ENCODE measurements at places on chromosomes 5 and 9. TPM values are rescaled to one million over a fixed set of nuclear protein-coding genes. Genes with fewer than 3 reads are reported as not detected.

The ANXA1 gene
- 67.4 TPM for total RNA-seq

The FCN2 gene
- total RNA-seq, result not detected

The PAEP gene
- not detected for total RNA-seq

The LCN1 gene
- not detected for total RNA-seq

The LVRN gene
- 0.58 TPM for total RNA-seq

The CNTFR gene
- 2.4 TPM for total RNA-seq

The CCDC192 gene
- total RNA-seq, result not detected

The ARAP3 gene
- total RNA-seq, result 6.2 TPM

The PCDHGB6 gene
- 4.0 TPM for total RNA-seq

GRCh38 chr5:15495026-15495425, 5.0 kb upstream of the FBXL7 start:
- no peak overlapping the region for H3K27ac ChIP-seq
- DNase-seq, result no peak
- peaks cover 10% of the 10 kb centered on the region for H3K4me1 ChIP-seq
- H3K4me3 ChIP-seq, result no peak overlapping the region
- no peaks in the 10 kb centered on the region for H3K36me3 ChIP-seq

- H3K27me3 ChIP-seq, result no peaks in the 10 kb centered on the region
- H3K36me3 ChIP-seq, result no peaks in the 10 kb centered on the region
- no peak overlapping the region for H3K27ac ChIP-seq
Observed at GRCh38 chr5:6889030-6889429, 175.8 kb downstream of the TENT4A start.

DNA sequence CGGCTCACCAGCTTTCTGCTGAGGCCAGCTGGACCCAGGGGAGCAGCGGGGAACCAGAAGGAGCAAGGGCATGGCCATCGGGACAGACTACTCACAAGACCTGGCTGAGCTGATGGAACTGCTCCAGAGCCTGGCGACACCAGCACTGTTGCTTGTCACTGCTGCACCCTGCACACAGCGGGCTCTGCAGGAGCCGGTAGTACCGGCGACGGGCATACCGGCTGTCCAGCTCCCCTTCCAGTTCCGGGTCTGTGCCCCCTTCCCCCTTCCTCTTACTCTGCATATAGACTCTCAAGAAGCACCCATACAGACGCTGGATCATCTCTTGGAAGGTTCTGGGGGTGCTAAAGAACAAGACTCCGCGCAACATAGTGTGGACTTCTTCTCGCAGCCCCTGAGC, 974 bp downstream of the ANAPC2 start:
- peak overlapping the region; percentile 98 for H3K4me3 ChIP-seq
- DNase-seq, result no peak
- H3K4me1 ChIP-seq, result peaks cover 35% of the 10 kb centered on the region
- no peak overlapping the region for H3K27ac ChIP-seq

GRCh38 chr5:16750445-16750844, 133.6 kb upstream of the RETREG1 start:
- no peaks in the 10 kb centered on the region for H3K4me1 ChIP-seq
- no peaks in the 10 kb centered on the region for H3K27me3 ChIP-seq
- H3K36me3 ChIP-seq, result peaks cover 3% of the 10 kb centered on the region
- no peak overlapping the region for H3K4me3 ChIP-seq
- DNase-seq, result no peak
- no peak overlapping the region for H3K27ac ChIP-seq

GRCh38 chr5:58239731-58240130, 220.2 kb downstream of the PLK2 start:
- DNase-seq, result no peak
- H3K4me1 ChIP-seq, result no peaks in the 10 kb centered on the region
- no peaks in the 10 kb centered on the region for H3K36me3 ChIP-seq
- H3K27me3 ChIP-seq, result no peaks in the 10 kb centered on the region
- H3K4me3 ChIP-seq, result no peak overlapping the region
- H3K27ac ChIP-seq, result no peak overlapping the region

DNA sequence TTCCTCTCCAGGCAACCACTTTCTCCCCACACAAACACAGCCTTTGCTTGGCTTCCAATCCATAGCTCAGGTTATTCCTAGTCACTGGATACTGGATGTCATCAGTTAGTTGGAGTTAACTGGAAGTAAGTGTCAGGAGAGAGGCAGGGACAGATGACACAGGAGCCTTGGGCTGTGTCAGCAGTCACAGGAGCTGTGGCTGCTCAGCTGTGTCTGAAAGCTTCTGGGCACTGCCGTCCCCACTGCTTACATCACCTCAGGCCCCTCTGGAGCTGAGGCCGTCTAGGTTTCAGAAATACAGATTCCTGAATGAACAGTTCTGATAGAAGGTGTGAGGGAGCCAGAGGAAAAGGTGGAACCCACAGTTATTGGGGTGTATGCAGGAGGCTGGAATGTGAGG, 17.3 kb upstream of the FAM240B start:
- H3K4me3 ChIP-seq, result no peak overlapping the region
- no peak for DNase-seq
- no peak overlapping the region for H3K27ac ChIP-seq
- H3K36me3 ChIP-seq, result no peaks in the 10 kb centered on the region
- H3K27me3 ChIP-seq, result no peaks in the 10 kb centered on the region

DNA sequence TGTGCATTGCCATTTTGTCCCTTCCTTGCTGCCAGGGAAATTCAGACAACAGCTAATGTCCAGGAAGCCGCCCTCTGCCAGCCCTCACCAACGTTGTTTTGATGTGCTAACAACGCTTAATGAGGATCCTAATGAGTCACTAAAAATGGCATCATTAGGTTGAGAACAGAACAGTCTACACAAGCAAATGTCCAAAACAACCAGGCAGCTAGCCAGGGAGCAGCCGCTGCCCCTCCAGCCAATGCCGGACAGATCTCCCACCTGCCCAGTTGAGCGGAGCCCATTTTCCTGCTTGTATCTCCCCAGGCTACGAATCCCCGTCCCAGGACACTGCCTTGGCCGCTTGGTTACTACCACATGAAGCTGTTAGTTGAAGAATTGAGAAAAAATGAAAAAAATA, 40.4 kb upstream of the UNC5A start:
- no peak for DNase-seq
- H3K27me3 ChIP-seq, result peaks cover 57% of the 10 kb centered on the region
- no peaks in the 10 kb centered on the region for H3K4me1 ChIP-seq
- no peak overlapping the region for H3K27ac ChIP-seq
- no peak overlapping the region for H3K4me3 ChIP-seq
- H3K36me3 ChIP-seq, result no peaks in the 10 kb centered on the region

DNA sequence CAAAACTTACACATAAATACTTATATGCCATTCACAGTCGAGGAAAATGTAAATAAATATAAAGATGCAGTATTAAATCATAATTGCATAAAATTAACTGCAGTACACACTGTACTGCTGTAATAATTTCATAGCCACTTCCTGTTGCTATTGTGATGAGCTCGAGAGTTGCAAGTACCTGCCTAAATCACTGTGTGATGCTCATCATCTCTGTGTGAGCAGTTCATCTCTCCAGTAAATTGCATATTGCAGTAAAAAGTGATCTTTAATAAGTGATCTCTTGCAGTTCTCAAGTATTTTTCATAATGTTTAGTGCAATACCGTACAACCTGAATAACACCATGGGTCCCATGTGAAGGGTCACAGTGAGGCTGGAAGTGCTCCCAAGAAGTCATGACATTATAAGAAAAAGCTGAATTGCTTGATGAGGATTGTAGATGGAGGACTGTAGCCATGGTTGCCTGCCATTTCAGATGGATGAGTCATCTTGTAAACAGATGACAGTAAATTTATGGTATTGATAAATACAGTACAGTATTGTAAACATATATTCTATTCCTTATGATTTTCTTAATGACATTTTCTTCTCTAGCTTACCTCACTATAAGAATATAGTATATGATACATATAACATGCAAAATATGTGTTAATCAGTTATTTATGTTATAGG, 34.9 kb downstream of the SYK start:
- H3K27me3 ChIP-seq, result no peaks in the 10 kb centered on the region
- H3K27ac ChIP-seq, result no peak overlapping the region
- no peaks in the 10 kb centered on the region for H3K36me3 ChIP-seq
- no peak for DNase-seq
- no peak overlapping the region for H3K4me3 ChIP-seq

GRCh38 chr5:67257500-67257899, 60.9 kb upstream of the CD180 start:
- peak overlapping the region; percentile 67 for H3K27ac ChIP-seq
- DNase-seq, result no peak
- no peak overlapping the region for H3K4me3 ChIP-seq

- H3K27ac ChIP-seq, result no peak overlapping the region
- H3K27me3 ChIP-seq, result no peaks in the 10 kb centered on the region
- DNase-seq, result no peak
- H3K4me1 ChIP-seq, result no peaks in the 10 kb centered on the region
Observed at GRCh38 chr9:7762600-7762999, 37.0 kb downstream of the DMAC1 start.

DNA sequence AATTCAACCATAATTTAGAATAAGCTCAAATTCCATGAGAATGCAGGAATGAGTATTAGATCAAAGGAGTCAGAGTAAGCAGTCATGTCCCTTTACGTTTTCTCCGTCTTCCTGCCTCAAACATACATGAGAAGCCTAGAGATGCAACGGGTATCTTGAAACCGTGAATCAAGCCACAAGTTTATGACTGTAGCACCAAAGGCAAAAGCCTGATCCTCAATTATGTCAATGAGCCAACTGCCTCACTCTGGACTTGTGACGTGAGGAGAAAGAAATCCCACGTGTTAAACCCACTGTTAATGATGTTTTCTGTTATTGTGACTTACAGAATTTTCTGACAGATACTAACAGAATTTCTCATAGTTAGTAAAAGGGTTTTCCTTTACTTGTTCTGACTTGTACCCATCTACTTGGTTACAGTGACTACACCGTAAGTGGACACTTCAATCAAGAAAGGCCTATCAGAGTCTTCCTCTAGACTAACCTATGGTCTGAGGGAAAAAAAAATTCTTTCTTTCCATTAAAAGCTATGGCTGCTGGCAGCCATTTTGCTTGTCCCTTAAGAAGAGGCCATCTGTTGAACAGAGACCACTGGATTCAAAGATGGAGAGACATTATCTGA, 35.3 kb upstream of the HK3 start:
- H3K4me3 ChIP-seq, result no peak overlapping the region
- DNase-seq, result no peak
- H3K36me3 ChIP-seq, result peaks cover 17% of the 10 kb centered on the region
- peaks cover 7% of the 10 kb centered on the region for H3K4me1 ChIP-seq
- no peaks in the 10 kb centered on the region for H3K27me3 ChIP-seq

GRCh38 chr5:151497391-151498002, 50.1 kb downstream of the SLC36A1 start:
- H3K4me1 ChIP-seq, result peaks cover 8% of the 10 kb centered on the region
- H3K4me3 ChIP-seq, result no peak overlapping the region
- peaks cover 7% of the 10 kb centered on the region for H3K36me3 ChIP-seq
- no peak overlapping the region for H3K27ac ChIP-seq

DNA sequence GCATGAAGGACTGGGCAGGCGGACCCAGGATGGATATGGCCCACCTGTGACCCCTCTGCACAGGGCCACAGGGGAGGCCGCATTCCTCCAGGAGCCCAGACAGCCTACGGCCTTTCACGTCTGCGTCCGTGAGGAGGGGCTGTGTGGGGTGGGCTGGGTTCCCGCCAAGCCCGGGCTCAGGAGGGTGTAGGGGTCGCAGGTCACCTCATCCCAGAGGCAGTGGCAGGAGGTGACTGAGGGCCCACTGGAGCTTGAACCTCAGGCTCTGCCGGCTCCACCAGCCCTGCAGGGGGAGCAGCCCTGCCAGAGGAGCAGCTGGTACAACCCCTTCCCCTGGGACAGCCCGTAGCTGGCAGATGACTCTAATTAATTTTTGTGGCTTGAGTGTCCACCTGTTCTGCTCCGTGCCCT, 40.7 kb upstream of the CACNA1B start:
- no peak overlapping the region for H3K27ac ChIP-seq
- peaks cover 49% of the 10 kb centered on the region for H3K36me3 ChIP-seq
- H3K4me3 ChIP-seq, result no peak overlapping the region
- H3K27me3 ChIP-seq, result no peaks in the 10 kb centered on the region

- no peaks in the 10 kb centered on the region for H3K4me1 ChIP-seq
- no peak overlapping the region for H3K4me3 ChIP-seq
- peaks cover 31% of the 10 kb centered on the region for H3K27me3 ChIP-seq
- DNase-seq, result peak; percentile 4
Observed at GRCh38 chr9:132094314-132094791, 14.7 kb upstream of the MED27 start.

GRCh38 chr9:92598382-92598781, 62.6 kb upstream of the ECM2 start:
- no peak overlapping the region for H3K27ac ChIP-seq
- no peaks in the 10 kb centered on the region for H3K27me3 ChIP-seq
- peaks cover 33% of the 10 kb centered on the region for H3K4me1 ChIP-seq

GRCh38 chr5:157533011-157533481, 42.5 kb downstream of the ADAM19 start:
- H3K36me3 ChIP-seq, result no peaks in the 10 kb centered on the region
- DNase-seq, result no peak
- H3K27ac ChIP-seq, result no peak overlapping the region

- no peaks in the 10 kb centered on the region for H3K4me1 ChIP-seq
- no peak for DNase-seq
- no peaks in the 10 kb centered on the region for H3K27me3 ChIP-seq
- H3K4me3 ChIP-seq, result no peak overlapping the region
- H3K36me3 ChIP-seq, result no peaks in the 10 kb centered on the region
Observed at GRCh38 chr9:16203729-16204573, 651.1 kb downstream of the CCDC171 start.

DNA sequence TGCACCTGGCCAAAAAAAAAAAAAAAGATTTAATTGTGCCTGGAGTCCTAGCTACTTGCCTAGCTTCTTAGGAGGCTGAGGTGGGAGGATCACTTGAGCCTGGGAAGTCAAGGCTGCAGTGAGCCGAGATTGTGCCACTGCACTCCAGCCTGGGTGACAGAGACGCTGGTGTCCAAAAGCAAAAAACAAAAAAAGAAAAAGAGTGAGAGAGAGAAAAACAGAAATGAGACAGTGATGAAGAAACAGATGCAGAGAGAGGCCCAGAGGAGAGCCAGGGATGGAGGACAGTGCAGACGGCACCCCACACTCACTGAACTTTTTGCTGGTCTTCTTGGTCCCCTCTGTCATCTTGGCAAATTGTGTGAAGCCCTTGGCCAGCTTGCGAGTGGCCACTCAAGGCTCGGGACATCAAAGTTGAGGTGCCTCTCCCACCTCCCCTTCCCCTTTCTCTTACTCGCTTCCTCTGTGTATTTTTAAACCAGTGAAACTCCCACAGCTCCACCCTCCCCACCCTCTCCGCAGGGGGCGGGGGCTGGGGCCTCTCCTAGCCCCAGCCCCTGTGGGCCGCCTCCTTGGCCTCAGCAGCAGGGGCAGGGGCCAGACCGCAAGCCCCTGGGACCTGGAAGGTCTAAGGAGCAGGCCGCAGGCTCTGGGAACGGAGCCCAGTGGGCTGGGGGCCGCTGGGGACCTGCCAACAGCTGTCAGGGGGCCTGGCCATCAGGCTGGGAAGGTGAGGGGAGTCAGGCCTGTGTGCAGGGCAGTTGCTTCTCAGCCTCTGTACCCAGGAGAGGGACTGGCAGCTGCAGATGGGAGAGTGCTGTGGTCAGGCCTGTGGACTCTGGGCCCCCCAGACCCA, at the start of gene SH2D3C:
TSS of gene SH2D3C (minus strand) at position 387 of the 856 bp plus-strand sequence. CDS start at position 348, 39 bp downstream.
- DNase-seq, result no peak
- H3K36me3 ChIP-seq, result no peaks in the 10 kb centered on the region
- peaks cover 57% of the 10 kb centered on the region for H3K4me1 ChIP-seq
- peak within 1 kb of the TSS; percentile 29 for H3K4me3 ChIP-seq
- peak within 1 kb of the TSS; percentile 89 for H3K27ac ChIP-seq
